ENCODE measurements at places on chromosomes 4 and X.

DNA sequence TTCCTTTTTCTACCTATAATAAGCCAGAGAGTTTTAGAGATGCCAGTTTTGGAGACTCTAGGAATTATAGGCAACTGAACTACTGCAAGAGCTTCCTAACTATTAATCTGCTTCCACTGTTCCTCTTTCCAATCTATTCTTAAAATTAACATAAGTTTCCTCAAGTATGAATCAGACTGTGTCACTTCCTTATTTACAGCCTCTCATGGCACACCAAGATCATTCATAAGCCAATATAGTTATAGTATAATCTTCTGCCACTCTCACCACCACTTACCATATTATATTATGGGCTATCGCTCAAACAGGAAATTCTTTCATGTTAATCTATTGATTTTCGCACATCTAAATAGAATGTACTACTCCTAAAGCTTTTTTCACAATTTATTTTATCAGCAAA is 383.5 kb downstream of the STPG2 start:
- no peak for DNase-seq

- no peak for DNase-seq
Observed at GRCh38 chr4:43550981-43551627, 658.6 kb downstream of the GRXCR1 start.

DNA sequence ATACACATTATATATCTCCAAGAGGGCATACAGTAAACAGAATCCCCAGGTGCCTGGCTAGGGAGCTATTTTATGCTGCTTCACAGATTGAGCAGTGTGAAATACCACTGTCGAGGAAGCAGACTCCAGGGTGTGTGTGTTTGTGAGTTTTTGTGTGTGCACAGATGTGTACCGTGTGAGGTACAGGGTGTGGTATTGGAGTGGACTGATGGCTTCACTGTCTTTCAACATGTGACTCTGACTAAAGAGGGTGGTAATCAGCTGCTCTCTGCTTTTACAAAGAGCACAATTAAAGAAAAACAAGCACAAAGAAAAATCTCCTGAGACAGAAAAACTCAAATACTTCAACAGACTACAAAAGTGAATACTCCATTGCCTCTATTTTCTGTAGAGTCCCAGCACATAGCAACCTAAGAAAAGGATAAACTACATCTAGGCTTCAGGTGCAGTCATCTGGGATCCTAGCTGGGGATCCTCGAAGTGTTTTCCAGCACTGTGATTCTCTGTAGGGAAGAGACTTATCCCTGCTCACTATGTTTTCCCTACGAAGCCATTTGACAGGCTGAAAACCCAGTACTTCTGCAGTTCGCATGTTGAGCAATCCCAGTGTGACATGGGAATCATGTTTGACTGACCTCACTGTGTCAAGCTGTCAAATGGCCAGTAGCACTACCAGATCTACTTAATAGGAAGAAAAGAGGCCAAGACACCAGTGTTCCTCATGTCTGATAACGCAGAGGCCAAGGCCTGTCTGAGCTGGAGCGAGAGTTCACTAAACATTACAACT is 100.3 kb downstream of the CDS1 start:
- peak; percentile 4 for DNase-seq

DNA sequence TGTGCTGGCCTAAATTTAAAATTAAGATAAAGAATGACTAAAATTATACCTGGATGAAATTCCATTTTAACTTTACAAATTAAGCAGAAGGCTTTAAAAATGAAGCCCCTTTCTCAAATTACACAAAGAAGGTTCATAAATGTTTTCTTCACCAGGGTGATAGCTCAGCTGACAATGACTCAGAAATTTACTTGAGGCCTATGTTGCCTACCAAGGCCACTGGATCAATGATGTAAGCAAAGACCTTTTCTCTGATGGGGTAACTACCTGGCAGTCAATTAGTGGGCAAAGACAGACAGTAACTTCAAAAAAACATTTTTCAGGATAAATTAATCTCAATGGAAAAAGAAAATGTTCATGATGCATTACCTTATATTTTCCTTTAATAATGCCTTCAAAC is 23.9 kb upstream of the GPR34 start:
- no peak for DNase-seq

GRCh38 chr4:3484057-3484973 is 21.2 kb downstream of the DOK7 start:
- peak; percentile 68 for DNase-seq

DNA sequence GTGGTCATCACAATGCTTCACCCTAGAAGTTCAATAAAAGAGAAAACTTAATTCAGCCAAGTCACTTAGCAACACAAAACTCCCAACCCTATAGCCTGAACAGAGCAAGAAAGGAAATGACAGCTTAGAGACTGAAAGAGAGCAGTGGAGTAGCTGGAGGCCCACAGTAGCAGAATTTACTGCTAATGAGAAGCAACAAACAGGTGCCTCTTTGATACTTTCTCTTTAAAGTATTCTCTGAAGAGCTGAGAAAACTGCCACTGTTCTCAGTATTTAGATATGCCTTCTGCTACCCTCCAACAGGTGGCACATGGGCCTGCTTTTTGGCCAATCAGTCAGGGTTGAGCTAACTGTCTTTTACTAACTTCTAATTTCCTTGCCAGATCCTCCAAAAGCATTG is 240.0 kb downstream of the GPC3 start:
- no peak for DNase-seq

DNA sequence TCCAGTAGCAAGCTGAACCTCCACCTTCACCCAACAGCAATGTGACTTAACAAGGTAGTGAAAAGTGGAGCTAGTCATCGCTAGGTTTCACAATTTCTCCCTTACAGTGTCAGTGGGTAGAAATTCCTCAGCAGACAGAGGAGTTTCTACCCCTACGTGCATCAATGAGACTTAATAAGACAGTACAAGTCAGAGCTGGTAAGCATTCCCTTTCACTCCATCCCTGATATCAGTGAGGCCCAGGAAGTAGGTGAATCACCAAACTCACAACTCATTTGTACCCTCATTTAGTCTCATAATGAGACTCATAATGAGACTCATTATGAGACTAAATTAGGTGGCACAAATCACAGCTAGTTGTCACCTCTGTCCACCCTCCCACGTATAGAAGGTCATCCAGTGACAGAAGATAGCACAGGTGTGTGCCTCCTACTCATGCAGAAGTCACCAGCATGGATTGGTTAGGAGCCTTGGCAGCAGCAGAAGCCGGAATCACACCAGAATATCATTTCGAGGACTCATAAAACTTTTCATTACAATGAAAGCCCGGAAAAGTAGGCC is 50.8 kb upstream of the NUDT10 start:
- DNase-seq: no peak

GRCh38 chr4:87465739-87466366 is 43.5 kb downstream of the NUDT9 start:
- peak; percentile 65 for DNase-seq

DNA sequence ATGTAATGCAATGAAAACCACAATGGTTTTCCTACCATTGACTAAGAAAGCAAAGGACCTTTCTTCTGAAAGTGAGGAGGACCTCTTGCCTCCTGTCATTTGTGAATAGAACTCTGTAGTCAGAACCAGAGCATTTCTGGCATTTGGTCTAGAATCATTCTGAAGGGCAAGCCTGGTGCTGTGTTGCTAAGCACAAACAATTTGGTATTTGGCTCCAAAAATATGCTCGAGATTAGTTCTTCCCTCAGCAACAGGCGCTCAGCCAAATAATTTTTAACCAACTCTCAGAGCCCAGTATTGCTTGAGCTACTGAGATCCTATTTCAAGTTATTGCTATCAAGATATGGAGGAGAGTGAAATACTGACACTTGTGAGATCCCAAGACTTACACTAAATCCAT is 71.0 kb downstream of the SNCA start:
- no peak for DNase-seq

GRCh38 chr4:171281359-171281758 is 531.8 kb upstream of the GALNTL6 start:
- DNase-seq: no peak

GRCh38 chrX:13716455-13716854 is 18.0 kb downstream of the TRAPPC2 start:
- no peak for DNase-seq

DNA sequence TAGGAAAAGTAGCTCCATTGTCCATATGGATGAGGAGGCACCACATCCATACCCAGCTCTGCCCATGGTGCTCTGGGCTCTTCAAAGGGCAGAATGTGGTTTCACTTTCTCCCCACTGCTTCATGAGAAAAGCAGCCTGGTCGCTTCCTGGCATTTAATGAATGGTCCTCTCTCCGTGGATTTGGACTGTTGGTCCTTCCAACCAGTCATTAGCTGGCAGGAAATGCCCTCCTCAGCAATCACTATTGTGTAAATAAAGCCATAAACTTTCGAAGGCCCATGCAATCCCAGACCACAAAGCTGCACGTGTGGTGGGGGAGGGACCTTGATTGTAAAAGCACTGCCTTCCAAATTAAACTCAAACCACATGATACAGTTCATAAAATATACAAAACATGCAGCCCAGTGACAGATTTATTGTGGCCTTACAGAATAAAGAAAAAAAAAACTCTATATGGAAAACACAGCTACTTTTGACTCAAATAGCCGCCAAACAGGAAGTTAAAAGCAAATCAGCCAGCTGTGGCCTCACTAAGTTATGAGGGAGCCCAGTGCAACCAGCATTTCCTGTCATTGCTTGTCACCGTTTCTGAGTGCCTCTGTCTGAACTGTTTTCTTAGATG is 8.1 kb downstream of the MBNL3 start:
- DNase-seq: peak; percentile 88

- no peak for DNase-seq
Observed at GRCh38 chr4:158094413-158095134, 78.3 kb downstream of the GASK1B start.

DNA sequence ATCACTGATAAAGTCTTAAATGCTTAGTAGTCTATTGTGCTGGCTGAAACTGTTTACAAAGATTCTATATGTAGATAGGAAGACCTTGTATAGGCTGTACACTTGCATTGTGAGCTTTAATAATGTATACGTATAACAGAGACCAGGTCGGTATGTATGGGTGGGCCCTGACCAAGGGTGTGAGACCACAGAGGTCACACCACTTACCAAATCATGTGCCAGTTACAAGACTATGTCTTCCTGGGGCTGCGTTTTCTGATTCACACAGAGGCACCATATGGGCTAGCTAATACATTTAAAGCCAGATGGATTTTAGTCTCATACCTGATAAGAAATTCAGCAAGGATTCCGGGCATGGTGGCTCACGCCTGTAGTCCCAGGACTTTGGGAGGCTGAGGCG is 8.8 kb downstream of the DIAPH2 start:
- no peak for DNase-seq

DNA sequence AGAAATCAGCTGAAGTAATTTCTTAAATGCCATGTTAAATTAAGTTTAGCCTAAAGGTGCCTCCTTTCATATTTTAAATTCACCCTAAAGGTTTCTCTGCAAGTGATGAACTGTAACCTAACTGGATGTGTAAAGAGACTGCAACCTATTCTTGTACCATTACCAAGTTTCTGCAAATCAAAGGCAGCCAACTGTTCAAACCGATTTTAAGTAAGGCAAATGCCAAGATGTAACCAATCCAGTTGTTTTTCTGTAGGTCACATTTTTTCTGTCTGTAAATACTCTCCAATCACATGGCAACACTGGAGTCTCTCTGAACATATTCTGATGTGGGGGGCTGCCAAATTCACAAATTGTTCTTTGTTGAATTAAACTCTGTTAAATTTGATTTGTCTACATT is 42.4 kb upstream of the FGF2 start:
- DNase-seq: no peak

DNA sequence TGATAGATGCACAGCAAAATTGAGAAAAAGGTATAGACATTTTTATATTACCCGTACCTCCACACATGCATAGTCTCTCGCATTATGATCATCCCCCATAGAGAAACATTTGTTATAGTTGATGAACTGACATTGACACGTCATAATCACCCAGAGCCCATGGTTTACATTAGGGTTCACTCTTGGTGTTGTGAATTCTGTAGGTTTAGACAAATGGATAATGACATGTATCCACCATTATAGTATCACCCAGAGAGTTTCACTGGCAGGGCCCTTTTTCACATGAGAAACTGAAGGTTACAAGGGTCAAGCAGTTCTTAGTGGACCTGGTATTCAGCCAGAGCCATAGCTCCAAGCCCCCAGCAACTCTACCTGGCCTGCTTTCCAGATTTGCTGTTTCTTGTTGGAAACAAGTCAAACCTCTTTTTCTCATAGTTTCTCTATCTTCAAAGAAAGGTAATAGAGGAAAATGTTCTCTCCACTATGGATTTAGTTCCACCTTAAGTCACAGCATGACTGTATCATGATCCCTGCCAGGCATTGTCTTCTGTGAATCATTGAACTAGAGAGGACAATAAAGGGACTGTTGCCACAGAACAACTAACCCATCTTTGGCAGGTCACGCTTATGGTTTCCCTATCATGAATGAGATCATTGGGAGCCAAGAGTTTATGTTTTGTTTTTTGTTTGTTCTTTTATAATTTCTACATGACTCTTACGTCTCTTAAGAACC is 64.0 kb downstream of the HHIP start:
- DNase-seq: no peak

GRCh38 chrX:153625271-153626024 is 21.6 kb upstream of the DUSP9 start:
- no peak for DNase-seq

GRCh38 chr4:76688619-76689144 is 209.3 kb downstream of the SOWAHB start:
- DNase-seq: no peak

DNA sequence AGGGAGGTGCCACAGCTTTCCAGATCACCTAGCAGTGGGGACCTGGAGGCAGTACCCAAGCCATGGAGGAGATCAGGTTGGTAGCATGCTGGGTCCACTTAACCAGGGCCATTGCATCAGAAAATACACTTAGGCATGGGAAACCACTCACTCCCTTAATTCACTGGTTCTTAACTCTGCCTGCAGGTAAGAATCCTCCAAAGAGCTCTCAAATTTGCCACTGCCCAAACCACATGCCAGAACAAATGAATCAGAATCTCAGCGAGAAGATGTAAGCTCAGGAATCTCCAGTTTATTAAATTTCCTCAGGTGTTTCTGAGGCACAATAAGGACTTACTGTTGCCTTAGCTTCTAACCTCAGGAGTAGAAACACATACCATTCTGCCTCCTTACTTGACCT is 327.7 kb upstream of the RASGEF1B start:
- no peak for DNase-seq

DNA sequence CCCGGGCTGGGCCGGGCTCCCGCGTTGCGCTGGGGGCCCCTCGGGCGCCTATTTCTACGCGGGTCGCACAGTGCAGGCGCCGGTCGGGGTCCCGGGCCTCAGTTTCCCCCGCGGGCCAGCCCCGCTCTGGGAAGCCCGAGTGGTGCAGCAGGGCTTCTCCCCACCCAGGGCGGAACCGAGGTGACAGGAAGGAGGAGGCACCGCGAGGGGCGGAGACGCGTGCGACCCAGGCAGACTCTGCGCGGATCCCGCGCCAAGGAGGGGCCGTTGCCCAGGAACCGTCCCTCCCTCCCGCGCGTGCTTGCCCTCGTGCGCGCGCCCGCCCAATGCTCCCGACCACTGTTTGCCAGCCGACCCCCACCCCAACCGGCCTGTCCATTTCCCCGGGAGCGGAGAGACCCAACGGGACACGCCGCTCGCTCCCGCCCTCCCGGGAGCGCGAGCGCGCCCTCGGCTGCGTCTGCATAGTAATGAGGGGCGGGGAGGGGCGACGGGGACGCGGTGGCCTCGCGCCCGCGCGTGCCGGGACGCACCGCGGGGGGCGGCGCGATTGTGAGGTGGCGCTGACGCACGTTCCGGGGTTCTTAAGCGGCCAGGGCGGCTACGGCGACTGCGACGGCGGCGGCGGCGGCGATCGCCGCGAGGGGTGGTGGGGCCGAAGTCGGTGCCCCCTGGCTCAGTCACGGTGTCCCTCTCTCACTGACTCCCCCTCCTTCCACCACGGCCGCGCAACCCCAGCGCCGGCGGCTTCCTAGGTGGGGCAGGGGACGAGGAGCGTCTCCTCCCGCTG is at the start of gene CPEB2:
TSS of gene CPEB2 (plus strand) at position 613 of the 790 bp plus-strand sequence. CDS start 193 bp downstream, outside the sequence.
- peak; percentile 97 for DNase-seq

GRCh38 chr4:92381616-92382015 is 77.8 kb downstream of the GRID2 start:
- no peak for DNase-seq

All from NB4 (cell line).